ENCODE measurements at places on chromosomes 2 and 18. TPM values are rescaled to one million over a fixed set of nuclear protein-coding genes. Genes with fewer than 3 reads are reported as not detected.

Gene KCNG3
- 2.3 TPM for total RNA-seq

Gene KRCC1
- 20.8 TPM for total RNA-seq

DNA sequence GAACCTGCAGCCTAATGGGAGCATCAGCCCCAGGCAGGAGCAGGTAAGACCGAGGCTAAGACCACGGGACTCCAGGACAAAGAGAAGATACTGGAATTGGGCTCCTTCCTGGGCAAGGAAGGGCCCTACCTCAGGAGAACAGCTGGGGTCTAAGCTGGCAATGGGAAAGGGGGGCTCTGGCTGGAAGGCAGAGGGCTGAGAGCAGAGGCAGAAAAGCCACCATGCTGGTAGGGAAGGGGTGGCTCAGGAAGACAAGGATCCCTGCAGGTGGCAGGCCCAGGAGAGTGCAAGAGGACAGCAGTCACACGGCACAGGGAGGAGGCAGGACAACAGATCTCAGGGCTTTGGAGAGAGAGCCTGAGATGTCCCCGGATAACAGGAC lies 203.5 kb downstream of the NDUFA10 start:
- DNase-seq = no peak

GRCh38 chr2:58473165-58473564 lies 232.0 kb upstream of the FANCL start:
- no peak for DNase-seq

GRCh38 chr2:106759966-106760365 lies 126.0 kb downstream of the ST6GAL2 start:
- no peak for DNase-seq

GRCh38 chr2:74777161-74777900 lies 56.6 kb upstream of the HK2 start:
- DNase-seq = no peak

All from adrenal gland (tissue), 19 donors.